ENCODE measurements at places on chromosomes 13 and 19.
A peak's percentile ranks its signal among the peaks of the same experiment; 100 is the strongest.

DNA sequence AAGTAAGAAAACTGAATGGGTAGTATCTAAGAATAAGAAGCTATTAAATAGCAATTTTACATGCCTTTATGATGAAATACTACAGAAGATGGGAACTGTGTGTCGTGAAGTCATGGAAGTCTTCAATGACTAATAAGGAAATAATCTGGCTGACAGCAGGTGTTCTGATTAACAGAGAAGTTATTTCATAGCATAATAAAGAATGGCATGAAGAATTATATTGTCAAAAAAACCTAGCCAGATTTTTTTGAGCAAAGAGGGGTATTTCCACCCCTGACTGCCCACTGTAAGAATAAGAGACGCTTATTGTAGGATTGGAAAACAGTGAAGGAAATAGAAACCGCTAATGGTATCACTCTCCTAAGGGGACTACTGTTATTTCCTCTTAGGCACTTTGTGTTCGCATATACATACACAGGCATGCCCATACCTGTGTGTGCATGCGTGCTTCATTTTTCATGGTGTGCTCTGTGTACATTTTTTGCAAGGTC lies 318.8 kb downstream of the SHISA2 start:
- no peak for DNase-seq

DNA sequence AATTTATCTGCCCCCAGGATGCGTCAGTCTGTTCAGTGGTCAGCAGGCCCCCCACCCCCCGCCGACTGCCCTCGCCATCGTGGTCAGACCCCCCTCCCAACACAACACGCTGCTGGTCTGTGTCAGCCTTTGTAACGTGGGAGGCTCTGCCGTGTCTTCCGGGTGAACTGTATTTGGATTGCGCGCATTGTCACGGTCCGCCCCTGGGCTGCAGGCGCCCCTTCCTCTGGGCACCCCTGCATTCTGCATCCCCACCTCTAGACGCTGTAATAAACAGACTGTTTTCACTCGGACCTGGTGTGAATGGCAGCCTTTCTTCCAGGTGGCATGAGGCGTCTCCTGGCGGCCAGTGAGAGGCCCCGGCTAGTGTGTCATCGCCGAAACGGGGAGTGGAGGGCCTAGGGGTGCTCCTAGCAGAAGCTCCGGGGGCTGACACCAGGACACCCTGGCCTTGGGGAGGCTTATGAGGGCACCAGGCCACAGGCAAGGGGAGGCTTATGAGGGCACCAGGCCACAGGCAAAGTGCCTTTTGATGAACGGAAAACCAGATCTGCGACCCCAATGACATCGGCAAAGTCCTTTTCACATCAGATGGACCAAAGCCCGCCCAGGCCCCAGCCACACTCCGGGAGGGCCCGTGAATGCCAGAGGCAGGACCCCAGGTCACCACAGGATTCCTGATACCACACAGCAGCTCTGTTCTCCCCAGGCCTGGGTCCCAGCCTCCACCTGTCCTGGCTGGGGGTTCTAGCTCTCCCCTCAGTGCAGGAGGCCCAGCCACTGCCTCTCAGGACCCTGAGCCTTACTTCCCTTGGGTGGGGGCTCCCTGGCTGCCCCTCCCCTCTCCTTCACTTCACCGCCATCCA lies 3.6 kb downstream of the PLEKHJ1 start:
- DNase-seq, result no peak

DNA sequence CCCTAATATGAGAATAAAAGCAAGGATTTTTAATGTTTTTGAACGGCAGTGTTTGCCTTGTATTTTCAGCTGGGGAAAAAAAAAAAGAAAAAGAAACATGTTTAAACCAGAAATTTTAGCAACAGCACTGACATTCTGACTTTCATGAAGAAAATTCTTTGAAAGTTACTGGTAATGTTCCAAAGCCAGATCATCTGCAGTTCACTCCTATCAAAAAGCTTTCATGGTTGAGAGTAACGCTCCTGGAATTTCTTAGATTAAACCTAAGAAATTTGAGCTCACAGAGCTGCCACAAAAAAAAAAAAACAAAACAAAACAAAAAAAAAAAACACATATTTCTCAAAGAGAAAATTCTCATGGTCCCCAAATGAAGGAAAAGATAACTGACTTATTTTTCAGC lies 1106.7 kb downstream of the EFNB2 start:
- DNase-seq, result no peak

DNA sequence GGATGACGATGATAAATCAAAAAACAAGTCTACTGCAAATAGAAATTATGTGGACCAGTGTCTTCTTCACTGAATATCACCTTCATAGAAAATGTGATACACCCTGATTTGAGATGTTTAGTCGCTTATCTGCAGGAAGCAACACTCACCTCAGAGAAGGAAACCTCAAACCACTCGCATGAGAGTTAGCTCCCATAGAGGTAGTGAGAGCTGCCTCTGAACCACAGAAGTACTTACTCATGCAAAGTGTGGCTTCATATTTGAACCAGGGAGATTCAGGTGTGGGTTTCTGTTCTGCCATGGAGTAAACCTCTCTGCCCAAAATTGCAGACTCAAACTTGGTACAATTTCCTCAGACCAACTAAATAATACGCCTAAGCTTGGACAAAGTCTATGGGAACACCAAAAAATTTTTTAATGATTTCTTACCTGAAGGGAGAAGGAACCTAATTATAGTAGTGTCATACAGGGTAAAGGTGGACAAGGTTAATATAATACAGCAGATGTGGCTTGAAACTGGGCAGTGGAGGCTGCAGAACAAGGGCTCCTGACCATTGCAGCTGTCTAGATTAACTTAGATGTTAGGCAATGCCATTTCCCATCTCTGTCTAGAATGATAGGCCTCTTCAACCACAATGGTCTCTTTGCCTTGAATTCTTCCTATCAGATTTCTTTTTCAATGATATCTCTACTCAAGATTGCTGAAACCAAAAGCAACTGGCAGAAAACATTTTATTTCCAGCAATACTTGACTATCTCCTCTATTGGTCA lies 29.6 kb upstream of the RCBTB2 start:
- DNase-seq, result no peak

GRCh38 chr13:19153782-19154450 lies 27.7 kb downstream of the TUBA3C start:
- peak; percentile 73 for DNase-seq

DNA sequence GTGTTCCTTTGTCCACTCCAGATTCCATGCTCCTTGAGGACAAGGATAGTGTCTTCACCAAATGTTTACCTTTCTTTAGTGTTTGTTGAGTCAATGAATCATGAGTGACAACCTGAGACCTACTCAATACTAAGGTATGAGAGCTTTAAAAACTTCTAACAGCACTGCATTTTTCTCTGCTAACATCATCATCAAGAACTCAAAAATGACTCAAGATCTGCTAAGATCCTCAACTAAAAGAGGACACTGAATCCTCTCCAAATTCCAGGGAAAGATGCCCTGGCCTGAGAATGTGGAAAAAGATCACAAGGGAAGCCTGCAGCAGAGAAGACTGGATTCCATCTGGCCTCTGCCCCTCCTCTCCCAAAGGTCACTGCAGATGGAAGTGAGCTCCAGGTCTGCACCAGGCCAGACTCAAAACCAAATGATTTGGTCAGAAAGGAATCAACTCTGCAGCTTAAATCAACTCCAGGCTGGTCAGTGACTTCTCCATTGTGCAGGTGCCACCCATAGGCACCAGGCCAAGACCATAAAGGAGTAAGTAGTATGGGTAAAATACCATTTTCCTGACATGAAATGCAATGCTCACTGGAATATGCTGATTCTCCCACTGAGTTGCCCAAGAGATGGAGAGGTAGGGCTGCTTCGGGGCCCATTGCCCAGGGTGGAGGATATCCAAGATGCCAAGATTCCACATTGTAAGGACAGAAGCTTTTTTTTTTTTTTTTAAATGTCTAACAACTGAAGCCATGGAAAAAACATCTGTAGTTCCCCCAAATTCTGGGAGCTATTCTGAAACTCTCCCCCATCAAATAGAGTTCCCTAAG lies 89.5 kb upstream of the DOCK9 start:
- DNase-seq, result no peak

GRCh38 chr13:79992111-79992510 lies 348.8 kb downstream of the SPRY2 start:
- no peak for DNase-seq

GRCh38 chr19:3469638-3470499 lies 10.5 kb downstream of the SMIM24 start:
- DNase-seq, result no peak

- no peak for DNase-seq
Measured at GRCh38 chr19:43439032-43439708, 24.5 kb downstream of the TEX101 start.

GRCh38 chr19:40928850-40929249 lies 46.8 kb upstream of the CYP2A7 start:
- no peak for DNase-seq

DNA sequence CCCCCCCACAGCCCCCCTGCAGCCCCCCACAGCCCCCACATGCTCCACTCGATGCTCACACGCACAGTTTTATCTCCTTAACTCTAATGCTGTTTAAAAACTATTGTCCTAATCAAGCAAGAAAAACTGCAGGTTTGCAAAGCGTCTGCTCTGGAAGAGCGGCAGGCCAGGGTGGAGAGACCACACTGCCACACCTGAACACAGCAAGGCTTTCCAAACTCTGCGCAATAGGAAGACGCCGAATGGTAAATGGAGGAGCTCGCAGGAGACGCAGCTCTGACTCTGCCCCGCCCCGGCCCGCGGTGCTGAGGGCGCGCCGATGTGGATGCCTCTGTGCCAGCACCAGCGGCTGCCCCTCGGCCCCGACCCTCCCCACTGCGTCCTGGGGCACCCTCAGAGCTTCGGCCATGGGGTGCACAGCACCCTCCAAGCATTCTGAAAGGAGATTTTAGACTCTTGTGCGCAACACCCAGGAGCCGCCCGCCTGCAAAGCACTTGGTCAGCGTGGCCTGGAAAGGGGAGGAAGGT lies 32.4 kb downstream of the RASA3 start:
- DNase-seq, result peak; percentile 81

GRCh38 chr13:96636001-96636709 lies 358.1 kb downstream of the OXGR1 start:
- no peak for DNase-seq

DNA sequence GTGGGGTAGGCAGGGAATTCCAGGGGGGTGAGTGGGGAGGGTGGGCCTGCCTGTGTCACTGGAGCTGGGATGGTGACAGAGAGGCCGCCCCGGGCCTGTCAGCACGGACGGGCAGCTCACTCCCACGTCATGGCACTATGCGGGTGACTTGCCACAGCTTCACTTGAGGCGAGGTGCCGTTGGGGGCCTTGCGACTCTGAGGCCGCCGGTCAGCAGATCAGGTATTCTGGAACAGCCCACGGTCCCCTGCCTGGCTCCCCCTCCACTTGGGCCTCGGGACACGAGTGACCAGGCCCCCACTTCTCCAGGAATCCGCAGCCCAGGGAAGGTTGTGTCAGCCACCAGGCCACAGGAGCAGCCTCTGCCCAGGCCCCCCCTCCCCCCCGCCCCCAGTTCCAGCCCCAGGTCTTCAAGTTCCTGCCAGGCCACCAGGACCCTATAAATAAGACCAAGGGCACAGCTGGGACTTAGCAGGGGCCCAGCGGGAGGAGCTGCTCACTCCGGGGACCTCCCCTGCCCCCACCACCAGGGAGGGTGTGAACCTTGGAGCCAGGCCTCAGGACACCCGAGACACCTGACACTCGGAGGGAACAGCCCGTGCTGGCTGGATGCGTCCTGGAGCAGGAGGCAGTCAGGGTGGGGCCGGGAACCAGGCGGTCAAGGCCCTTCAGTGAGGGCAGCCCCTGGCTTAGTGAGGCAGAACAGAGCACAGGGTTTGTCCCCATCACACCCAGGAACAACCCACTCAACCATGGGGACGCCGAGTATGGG lies 2.7 kb upstream of the MIDN start:
- no peak for DNase-seq

- no peak for DNase-seq
Measured at GRCh38 chr13:113157929-113158747, at the start of gene PROZ. Gene PROZ (plus strand): TSS chr13:113158648. CDS start chr13:113158661, 13 bp downstream.
